Left lung (tissue), 14 donors: ENCODE measurements at places on chromosomes 3 and 15. TPM values are rescaled to one million over a fixed set of nuclear protein-coding genes. Genes with fewer than 3 reads are reported as not detected.

The CAND2 gene
- polyA plus RNA-seq: 6.5 TPM

The CLRN1 gene
- not detected for polyA plus RNA-seq

The CHRM5 gene
- polyA plus RNA-seq: 0.49 TPM

The XCR1 gene
- polyA plus RNA-seq: 0.96 TPM

DNA sequence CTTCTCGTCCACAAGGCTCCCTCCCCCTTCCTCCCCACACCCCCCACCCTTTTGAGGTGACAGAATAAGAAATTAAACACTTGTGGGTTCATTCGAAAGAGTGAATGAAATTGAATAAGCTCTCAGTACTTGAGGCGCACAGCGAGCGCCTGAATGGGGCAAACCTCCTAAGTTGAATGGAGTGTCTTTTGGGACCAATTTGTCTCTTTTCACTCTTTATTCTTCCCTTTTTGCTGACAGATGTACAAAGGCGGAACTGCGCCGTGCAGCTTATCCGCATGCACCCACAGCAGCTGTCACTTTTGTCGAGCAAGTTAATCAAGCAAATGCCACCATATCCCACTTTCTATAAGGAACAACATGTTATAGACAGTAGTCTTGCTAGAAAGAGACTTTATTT is 47.9 kb upstream of the FEZF2 start:
- H3K36me3 ChIP-seq: no peaks in the 10 kb centered on the region
- peak; percentile 17 for DNase-seq
- H3K27me3 ChIP-seq: no peaks in the 10 kb centered on the region
- no peak overlapping the region for H3K27ac ChIP-seq
- H3K4me1 ChIP-seq: no peaks in the 10 kb centered on the region

- no peaks in the 10 kb centered on the region for H3K36me3 ChIP-seq
- no peak for DNase-seq
- H3K4me1 ChIP-seq: no peaks in the 10 kb centered on the region
- no peaks in the 10 kb centered on the region for H3K27me3 ChIP-seq
Observed at GRCh38 chr3:85483986-85484385, 525.2 kb downstream of the CADM2 start.

DNA sequence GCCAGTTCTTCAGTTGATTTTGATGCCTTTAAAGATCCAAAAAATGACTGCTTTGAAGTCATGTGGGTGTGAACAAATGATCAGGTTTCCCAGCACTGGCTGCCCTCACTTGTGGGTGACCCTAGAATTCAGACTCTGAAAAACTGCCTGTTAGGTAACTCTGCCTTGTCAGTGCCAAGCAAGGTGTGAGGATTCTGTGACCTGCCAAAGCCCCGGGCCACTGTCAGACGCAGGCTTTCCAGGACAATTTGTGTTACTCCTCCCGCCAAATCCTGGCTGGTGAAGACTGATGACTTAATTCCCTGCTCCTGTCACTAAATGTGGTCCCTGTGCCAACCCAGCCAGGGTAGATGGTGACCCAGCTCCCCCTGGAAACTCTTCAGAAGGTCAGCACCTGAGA is 99.2 kb upstream of the PSMD6 start:
- H3K27me3 ChIP-seq: no peaks in the 10 kb centered on the region
- peaks cover 12% of the 10 kb centered on the region for H3K4me1 ChIP-seq
- H3K4me3 ChIP-seq: no peak overlapping the region
- no peak for DNase-seq
- H3K27ac ChIP-seq: no peak overlapping the region

DNA sequence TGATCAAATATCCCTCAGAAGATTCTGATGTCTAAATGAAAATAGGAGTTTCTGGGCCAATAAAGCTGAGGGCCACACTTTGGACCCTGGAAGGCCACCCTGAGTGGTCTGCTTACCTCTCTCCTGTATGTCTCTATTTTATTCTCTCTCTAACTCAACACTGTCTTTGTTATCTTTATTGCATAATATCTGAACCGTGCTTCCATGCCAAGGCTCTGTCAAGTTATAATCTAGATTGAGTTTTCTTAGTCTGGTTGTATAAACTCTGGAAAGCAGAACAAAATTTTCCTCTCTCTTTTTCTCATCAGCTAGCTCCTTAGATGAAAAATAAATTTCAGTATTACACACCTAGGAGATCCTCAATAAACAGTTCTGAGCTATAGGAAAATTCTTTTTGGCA is 36.2 kb upstream of the ACTL6A start:
- peak; percentile 50 for DNase-seq
- H3K4me1 ChIP-seq: peaks cover 9% of the 10 kb centered on the region
- no peaks in the 10 kb centered on the region for H3K27me3 ChIP-seq

GRCh38 chr3:4656059-4656458 is 162.9 kb downstream of the ITPR1 start:
- H3K36me3 ChIP-seq: no peaks in the 10 kb centered on the region
- DNase-seq: no peak
- H3K27me3 ChIP-seq: no peaks in the 10 kb centered on the region
- no peaks in the 10 kb centered on the region for H3K4me1 ChIP-seq

GRCh38 chr3:170062068-170062467 is 24.3 kb downstream of the GPR160 start:
- no peaks in the 10 kb centered on the region for H3K27me3 ChIP-seq
- no peak overlapping the region for H3K4me3 ChIP-seq
- no peak for DNase-seq
- no peak overlapping the region for H3K27ac ChIP-seq
- H3K36me3 ChIP-seq: peaks cover 16% of the 10 kb centered on the region
- peaks cover 5% of the 10 kb centered on the region for H3K4me1 ChIP-seq

DNA sequence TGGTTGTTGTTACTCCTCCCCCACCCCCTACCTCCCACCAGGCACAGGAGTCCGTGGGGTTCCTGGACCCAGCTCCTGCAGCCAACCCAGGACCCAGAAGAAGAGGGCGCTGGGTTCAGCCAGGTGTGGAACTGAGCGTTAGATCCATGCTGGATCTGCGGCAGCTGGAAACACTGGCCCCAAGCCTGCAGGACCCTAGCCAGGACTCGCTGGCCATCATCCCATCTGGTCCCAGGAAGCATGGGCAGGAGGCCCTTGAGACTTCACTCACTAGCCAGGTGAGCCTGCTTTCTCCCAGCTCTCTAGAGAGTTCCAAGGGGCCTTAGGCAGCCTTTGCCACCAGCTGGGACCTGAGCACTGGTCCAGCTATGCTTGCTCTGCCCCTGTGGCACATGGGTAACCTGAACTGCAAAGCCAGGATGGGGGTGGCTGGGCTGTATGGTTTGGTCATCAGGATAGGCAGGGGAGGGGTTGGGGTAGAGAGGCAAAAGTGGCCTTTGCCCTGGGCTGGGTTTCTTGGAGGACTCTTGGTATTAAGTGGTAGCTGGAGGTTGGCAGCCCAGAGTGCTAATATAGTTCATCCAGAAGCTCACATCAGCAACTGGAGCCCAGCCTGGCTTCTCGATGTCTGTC is 7.0 kb upstream of the JMJD7 start:
- H3K4me3 ChIP-seq: no peak overlapping the region
- H3K27ac ChIP-seq: no peak overlapping the region
- no peaks in the 10 kb centered on the region for H3K4me1 ChIP-seq

GRCh38 chr3:38018296-38019266 is 10.9 kb downstream of the PLCD1 start:
- DNase-seq: no peak
- H3K4me3 ChIP-seq: no peak overlapping the region
- peaks cover 60% of the 10 kb centered on the region for H3K36me3 ChIP-seq
- peaks cover 13% of the 10 kb centered on the region for H3K4me1 ChIP-seq
- H3K27ac ChIP-seq: no peak overlapping the region
- no peaks in the 10 kb centered on the region for H3K27me3 ChIP-seq

DNA sequence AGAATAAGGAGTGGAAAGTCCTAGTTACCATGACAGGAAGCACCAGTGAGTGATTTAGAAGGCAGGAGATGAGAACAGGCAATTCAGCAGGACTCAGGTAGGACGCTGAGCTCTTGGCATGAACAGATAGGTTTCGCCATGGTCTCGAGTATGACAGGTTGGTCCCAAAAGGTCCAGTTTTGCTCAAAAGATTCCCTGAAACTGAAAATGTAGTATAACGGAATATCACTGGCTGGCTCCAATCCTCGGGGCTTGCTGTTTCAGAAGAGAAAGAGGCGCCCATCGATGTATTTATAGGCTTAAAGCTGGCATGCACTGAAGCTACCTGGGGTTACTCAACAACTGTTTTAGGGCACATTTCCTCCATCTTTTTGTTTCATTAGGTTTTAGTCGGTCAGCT is 59.2 kb downstream of the SRGAP3 start:
- H3K27me3 ChIP-seq: no peaks in the 10 kb centered on the region
- no peaks in the 10 kb centered on the region for H3K4me1 ChIP-seq
- no peak overlapping the region for H3K27ac ChIP-seq

GRCh38 chr3:71307991-71308697 is 275.4 kb downstream of the FOXP1 start:
- no peaks in the 10 kb centered on the region for H3K36me3 ChIP-seq
- peaks cover 53% of the 10 kb centered on the region for H3K4me1 ChIP-seq
- peak; percentile 78 for DNase-seq
- no peaks in the 10 kb centered on the region for H3K27me3 ChIP-seq

GRCh38 chr3:196193133-196193735 is 18.0 kb downstream of the ZDHHC19 start:
- H3K4me1 ChIP-seq: peaks cover 52% of the 10 kb centered on the region
- H3K27ac ChIP-seq: no peak overlapping the region

- H3K36me3 ChIP-seq: no peaks in the 10 kb centered on the region
- DNase-seq: no peak
- H3K27me3 ChIP-seq: no peaks in the 10 kb centered on the region
- no peak overlapping the region for H3K27ac ChIP-seq
- peaks cover 43% of the 10 kb centered on the region for H3K4me1 ChIP-seq
Observed at GRCh38 chr15:84648539-84648938, 5.5 kb downstream of the WDR73 start.

DNA sequence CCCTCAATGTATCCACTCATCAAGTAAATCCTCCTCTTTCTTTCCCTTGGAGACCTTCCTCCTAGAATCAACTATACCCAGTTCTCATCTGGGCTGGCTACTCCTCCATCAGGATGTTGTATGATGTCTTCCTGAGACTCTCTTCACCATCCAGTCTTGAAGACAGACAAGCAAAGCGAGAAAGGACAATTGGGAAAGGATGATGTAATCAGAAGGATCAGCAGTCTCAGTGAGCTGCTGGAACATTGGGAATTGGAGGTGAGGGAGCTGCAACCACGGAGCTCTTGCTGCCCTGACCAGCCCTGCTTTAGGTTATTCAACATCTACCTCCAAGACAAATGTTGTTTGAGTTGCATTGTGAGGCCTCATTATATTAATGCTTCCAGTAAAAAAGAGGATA is 48.0 kb upstream of the UBP1 start:
- no peaks in the 10 kb centered on the region for H3K36me3 ChIP-seq
- H3K27me3 ChIP-seq: no peaks in the 10 kb centered on the region
- no peak overlapping the region for H3K4me3 ChIP-seq
- H3K4me1 ChIP-seq: no peaks in the 10 kb centered on the region

DNA sequence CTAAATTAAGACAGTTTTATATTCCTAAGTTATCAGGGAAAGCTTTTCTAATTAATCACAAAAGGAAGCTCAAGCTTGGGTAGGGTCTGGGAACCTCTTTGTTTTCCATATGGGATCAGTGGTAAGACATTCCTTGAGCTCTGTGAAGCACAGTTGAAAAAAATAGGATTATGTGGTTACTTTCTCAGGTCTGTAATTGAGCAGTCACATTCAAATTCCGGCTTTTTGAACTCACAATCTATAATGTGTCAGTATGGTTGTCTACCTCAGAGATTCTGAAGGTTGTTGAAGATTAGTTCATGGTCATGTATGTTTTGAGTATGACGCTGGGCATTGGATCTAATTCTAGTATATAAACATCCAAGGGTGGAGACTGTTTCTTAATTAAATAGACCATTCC is 364.5 kb downstream of the LPP start:
- no peaks in the 10 kb centered on the region for H3K36me3 ChIP-seq
- no peak for DNase-seq

DNA sequence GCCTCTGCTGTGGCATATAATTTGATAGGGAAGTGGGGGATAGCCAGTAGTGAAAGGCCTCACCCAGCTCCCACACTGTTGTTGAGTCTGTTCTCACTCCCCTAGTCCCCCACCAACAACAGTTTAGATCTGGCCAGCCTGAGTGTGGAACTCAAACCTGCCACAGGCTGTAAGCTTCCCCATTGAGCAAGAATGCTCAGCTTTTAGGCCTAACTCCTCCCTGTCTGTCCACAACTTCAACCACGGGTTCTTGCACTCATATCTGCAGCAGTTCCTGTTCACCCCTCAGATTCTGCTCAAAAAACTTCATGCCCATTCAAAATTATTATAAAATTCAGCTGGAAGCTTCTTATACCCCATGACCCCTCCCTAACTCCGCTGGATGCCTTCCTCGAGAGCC is 975.1 kb downstream of the NSUN3 start:
- H3K36me3 ChIP-seq: no peaks in the 10 kb centered on the region
- H3K27me3 ChIP-seq: no peaks in the 10 kb centered on the region
- H3K27ac ChIP-seq: no peak overlapping the region
- no peak overlapping the region for H3K4me3 ChIP-seq
- no peaks in the 10 kb centered on the region for H3K4me1 ChIP-seq
- no peak for DNase-seq

DNA sequence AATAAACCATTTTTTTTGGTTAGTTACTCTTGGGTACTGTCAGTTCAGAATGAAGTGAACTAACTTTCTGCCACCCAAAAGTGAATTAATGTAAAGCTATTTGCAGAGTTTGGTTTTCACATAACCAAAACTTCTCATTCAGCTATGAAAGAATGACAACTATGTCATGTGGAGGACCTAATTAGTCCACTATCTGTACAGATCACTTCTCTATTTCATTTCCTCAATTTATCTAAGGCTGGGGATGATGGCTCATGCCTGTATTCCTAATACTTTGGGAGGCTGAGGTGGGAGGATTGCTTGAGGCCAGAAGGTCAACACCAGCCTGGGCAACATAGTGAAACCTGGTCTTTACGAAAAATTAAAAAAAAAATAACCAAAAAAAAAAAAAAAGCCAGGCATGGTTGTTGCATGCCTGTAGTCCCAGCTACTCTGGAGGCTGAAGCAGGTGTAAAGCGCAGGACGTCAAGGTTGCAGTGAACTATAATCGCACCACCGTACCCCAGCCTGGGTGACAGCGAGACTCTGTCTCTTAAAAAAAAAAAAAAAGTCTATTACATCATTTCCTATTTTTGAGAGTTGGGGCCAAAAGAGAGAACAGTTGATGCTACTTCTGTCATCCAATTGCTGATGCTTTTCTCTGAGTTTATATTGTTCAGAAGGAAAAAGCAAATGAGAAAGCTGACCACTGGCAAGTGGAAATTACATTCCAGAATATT is 8.7 kb downstream of the HYPK start:
- DNase-seq: no peak
- no peaks in the 10 kb centered on the region for H3K27me3 ChIP-seq
- H3K4me1 ChIP-seq: no peaks in the 10 kb centered on the region
- H3K27ac ChIP-seq: peak overlapping the region; percentile 48
